CD8-positive, alpha-beta T cell (primary cell): ENCODE measurements at places on chromosomes 1 and 21.

DNA sequence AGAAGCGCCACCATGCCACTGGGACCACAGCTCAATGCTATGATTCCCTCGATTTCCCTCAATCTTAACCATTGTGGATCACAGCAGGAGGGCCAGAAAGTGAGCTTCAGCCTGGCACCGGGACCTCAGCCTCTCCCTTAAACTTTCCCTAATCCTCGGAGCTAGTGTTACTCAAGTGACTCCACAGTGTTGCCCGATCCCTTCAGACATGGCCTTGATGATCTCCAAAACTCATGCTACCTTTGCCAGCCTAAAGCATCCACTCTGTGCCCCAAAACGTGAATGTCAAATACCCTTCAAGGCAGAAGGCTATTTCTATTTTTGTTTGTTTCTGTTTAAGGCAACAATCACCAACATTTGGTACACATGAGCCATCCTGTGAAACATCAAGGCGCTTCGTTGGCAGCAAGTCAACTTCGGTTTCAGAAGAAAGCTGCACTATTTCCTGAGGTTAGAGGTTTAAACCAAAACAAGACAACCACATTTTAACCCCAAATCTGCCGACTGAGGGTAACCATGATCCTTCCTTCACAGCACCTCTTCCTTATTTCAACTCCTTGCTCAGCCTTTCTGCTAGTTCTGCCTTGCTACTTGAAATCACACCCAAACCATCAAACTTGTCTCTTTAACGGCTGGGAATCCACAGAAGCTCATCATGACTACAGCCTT is 94.4 kb upstream of the KRTAP19-8 start:
- peak; percentile 82 for DNase-seq

- no peak for DNase-seq
These were observed 417.1 kb upstream of the NFIA start for GRCh38 chr1:60665311-60665710.

DNA sequence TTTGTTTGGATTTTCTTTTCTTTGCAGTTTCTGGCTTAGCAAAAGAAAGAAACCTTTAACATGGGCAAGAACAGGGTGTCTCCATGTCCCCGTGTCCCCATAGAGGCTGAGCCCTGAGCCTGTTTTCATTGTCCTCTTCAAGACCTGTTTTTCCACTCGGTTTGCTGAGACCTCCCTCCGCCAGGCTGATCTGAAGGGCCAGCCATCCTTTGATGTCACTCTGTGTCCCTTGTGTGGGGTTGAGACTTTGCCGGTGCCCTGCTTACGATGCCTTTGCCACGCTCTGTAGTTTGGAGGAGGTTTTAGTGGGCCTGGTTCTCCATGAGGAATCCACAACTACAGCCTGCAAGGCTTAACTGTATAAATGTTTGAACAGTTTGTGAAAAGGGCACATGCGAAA is 23.8 kb downstream of the IFNGR2 start:
- DNase-seq: no peak

- DNase-seq: no peak
These were observed 1.0 kb downstream of the LYST start for GRCh38 chr1:235865565-235866204.

DNA sequence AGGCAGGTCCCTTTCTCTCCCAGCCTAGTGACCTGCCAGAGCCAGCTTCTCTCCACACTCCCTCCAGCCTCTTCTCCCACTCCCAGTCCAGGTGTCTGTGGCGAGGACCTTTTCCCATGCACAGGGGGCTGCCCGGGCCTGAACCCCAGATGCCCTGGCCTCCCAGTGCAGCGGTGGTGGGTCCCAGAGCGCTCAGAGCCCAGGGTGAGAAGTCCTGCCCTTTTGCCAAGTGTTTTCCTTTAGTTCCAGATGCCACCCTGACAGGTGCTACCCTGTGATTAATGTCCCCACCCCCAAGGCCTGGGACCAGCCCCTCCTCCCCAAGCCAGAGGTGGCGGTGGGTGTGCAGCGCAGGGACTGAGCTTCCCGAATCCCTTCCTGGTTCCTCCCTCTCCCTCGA is 90.4 kb downstream of the PAX7 start:
- DNase-seq: no peak

- no peak for DNase-seq
These were observed 23.4 kb downstream of the CTBS start for GRCh38 chr1:84550826-84551225.
